Stimulated activated CD4-positive, alpha-beta T cell treated with anti-CD3 and anti-CD28 coated beads, Interleukin-4, amount 100 ng/mL, for 4 hours (primary cell): ENCODE measurements at places on chromosomes 16 and 17.

DNA sequence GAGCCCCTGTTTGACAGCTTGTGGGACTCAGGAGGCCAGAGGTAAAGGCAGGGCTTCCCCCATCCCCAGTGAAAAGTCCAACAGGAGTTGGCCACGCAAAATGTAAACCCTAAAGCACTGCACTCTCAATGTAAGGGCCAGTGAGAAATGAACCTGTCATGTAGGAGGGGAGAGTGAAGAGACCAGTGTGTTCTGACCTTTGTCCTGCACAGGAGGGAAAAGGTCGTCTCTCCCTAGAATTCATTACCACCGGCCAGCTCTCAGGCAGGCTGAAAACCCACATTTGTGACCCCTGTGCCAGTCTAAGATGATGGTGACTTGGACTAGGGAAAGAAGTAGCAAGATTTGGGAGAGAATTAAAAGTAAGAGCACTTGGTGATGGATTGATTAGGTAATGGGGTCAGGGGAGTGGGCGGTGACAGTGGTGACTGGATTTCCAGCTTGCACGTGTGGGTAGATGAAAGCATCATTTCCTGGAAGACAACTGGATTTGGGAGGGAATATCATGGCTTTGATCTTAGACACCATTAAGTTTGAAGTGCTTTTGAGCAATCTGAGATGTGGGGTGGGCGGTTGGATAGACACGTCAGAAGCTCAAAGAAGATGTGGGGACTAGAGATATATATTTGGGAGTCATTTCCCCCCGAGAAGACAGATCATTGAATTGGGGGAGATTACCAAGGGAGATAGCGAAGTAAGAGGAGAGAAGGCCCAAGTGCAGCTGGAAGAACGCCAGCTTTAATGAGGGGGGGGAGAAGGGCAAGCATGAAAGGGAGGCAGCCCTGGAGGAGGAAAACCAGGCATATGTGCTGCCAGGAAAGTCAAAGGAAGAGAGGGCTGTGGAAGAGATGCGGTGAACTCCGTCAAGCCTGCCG, 119.5 kb downstream of the NTN1 start:
- DNase-seq = no peak

DNA sequence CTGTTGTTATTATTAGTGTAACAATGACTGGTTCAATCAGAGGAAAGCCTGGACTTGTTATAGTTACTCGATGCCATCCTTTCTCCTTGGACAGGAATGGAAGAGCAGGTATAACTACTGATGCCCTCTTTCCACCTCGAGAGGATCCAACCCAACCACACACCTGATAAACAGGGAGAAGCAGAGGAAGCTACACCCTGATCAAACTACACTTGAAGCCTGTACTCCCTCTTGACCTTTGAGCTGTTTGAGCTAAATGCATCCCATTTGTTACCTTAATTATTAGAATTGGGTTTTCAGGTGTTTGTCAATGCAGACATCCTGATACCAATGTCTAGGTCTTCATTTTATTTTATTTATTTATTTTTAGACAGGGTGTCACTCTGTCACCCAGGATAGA, 23.7 kb upstream of the HLF start:
- DNase-seq = no peak

GRCh38 chr17:81432941-81433340, 37.7 kb downstream of the BAHCC1 start:
- no peak for DNase-seq

DNA sequence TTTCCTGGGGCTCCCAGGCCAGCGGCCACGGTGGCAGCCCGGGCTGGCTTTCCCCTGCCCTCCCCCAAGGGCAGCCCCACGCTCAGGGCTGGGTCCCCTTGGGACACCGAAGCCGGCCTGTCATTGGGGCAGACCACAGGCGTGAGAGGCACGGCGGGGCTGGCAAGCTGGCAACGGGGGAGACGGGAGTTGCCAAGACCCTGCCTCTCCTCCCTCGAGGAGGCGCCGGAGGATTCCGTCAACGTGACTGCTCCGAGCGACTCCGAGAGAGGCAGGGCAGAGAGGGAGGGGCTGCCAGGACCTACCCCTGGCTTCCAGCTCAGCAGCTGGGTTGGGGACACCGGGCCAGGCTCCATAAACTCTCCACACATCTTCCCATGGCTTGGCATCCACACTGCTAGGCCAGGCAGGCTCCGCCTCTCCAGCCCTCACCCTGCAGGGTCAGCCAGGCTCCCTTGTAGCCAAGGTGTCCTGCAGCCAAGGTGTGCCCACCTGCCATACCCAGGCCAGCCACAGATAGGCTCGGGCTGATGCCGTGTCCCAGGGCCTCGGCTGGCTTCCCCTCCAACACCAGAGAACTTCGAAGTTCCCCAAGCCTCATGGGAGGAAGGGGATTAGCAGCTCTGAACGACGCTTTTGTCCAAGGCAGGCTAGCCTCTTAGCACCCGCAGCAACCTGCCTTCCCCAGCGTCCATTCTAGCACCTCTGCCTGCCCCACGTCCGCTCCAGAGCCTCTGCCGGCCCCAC, 25.5 kb downstream of the TIMM22 start:
- DNase-seq = no peak

- no peak for DNase-seq
These were observed 54.1 kb downstream of the VAC14 start for GRCh38 chr16:70746708-70747424.

- no peak for DNase-seq
These were observed 388 bp downstream of the OXLD1 start for GRCh38 chr17:81666092-81666341.

DNA sequence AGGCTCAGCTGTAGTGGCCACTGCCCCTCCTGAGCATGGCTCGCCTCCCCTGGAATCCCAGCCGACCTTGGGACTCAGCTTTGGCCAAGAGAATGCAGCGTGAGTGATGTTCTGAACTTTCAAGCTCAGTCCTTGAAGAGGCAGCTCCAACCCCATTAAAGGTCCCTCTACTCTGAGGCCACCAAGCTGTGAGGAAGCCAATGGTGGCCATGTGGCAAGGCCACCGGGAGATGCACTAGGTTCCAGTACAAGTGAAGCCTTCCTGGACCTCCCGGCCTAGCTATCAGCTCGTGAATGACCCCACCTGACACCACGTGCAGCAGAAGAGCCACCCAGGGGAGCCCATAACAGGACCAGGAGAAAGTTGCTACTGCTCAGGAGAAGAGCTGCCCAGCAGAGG, 81.7 kb upstream of the GNG13 start:
- DNase-seq = no peak

- no peak for DNase-seq
These were observed 46.6 kb downstream of the PECAM1 start for GRCh38 chr17:64343833-64344637.

DNA sequence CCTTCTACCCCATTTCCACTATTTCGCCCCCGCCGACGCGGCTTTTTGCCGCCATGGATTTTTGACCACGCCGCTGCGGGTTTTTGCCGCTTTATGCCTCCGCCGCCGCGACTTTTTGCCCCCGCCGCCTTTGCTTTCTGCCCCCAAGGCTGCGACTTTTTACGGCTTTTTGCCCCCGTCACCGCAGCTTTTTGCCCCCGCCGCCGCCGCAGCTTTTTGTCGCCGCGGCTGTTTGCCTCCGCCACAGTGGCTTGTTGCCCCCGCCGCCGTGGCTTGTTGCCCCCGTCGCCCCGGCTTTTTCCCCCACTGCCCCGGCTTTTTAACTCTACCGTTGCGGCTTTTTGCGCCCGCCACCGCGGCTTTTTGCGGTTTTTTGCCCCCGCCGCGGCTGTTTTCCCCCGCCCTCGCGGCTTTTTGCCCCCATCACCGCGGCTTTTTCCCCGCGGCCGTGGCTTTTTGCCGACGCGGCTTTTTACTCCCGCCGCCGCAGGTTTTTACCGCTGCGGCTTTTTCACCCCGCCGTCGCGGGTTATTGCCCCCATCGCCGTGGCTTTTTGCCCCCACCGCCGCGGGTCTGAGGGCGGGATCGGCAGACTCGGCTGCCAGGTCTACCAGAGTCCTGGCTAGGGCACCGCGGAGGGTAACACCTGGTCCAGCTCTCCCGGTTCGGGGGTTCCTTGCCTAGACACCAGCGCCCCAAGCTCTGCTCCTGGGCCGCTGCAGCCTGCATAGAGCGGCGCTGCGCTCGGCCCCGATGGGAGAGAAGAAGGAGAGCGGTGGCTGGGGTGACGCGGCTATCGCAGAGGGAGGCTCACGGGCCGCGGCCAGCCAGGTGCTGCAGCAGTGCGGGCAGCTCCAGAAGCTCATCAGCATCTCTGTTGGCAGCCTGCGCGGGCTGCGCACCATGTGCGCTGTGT, 562.7 kb upstream of the WSB1 start:
- DNase-seq = no peak

GRCh38 chr17:32341857-32342602, at the start of gene C17orf75:
Gene C17orf75 (minus strand): TSS chr17:32342173. CDS start chr17:32342139, 34 bp downstream.
- DNase-seq = peak; percentile 81

- DNase-seq = no peak
These were observed 25.1 kb upstream of the EIF1 start for GRCh38 chr17:41663451-41664171.

GRCh38 chr16:79170555-79171246, 429.8 kb downstream of the MAF start:
- no peak for DNase-seq

GRCh38 chr17:30443721-30444120, 33.5 kb upstream of the GOSR1 start:
- no peak for DNase-seq

- DNase-seq = no peak
These were observed 67.5 kb upstream of the KCTD5 start for GRCh38 chr16:2614761-2615191.

- DNase-seq = no peak
These were observed 1.2 kb downstream of the ARHGAP17 start for GRCh38 chr16:25013751-25014499.

- DNase-seq = peak; percentile 65
These were observed 12.0 kb downstream of the TBC1D24 start for GRCh38 chr16:2486645-2487516.
